ENCODE measurements at places on chromosomes 7 and 10. TPM values are rescaled to one million over a fixed set of nuclear protein-coding genes. Genes with fewer than 3 reads are reported as not detected.

- peak; percentile 7 for DNase-seq
Measured at GRCh38 chr7:146090023-146090645, 26.5 kb upstream of the CNTNAP2 start.

GRCh38 chr10:88507404-88507803, 75.7 kb downstream of the RNLS start:
- DNase-seq = no peak

DNA sequence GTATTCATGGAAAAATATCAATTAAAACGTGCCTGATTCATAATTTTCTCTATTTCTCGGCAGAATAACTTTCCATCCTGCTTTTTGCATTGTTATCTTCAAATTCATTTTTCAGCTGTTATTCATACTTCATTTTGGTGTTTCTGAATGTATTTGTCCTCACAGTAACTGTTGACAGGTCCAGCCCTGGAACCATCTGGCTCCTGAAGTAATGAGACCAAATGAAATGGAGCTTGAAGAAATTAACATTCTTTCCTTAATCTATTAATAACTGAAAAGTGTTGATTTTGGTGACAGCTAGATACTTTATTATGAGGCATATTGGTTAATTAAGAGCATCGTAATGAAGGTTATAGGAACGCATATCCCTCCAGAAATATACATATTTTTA, 257.0 kb upstream of the MINDY3 start:
- no peak for DNase-seq

DNA sequence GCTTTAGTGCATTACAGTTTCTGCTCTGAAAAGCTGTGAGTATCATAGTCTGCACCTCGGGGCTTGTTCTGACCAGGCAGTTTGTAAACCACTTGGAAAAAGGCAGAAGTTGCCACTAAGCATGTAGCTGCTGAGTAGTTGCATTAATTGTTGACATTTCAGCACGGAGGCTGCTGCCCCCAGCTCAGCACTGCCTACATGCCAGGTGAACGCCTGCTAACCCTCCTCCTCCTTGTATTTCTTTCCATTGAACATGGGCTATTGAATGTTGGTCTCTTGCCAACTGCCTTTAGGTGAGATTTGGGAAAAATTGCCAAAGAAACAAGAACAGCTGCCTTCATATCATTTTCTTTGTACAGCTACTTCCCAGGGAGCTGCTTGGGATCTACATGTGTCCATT, 164.2 kb downstream of the RAPGEF5 start:
- no peak for DNase-seq

- no peak for DNase-seq
Measured at GRCh38 chr10:9253121-9253520, 1198.6 kb downstream of the GATA3 start.

- DNase-seq = no peak
Measured at GRCh38 chr10:101071267-101071884, 9.6 kb downstream of the KAZALD1 start.

- DNase-seq = no peak
Measured at GRCh38 chr7:120156476-120156875, 116.5 kb upstream of the KCND2 start.

GRCh38 chr7:139598642-139599041, 75.2 kb downstream of the CLEC2L start:
- DNase-seq = no peak

DNA sequence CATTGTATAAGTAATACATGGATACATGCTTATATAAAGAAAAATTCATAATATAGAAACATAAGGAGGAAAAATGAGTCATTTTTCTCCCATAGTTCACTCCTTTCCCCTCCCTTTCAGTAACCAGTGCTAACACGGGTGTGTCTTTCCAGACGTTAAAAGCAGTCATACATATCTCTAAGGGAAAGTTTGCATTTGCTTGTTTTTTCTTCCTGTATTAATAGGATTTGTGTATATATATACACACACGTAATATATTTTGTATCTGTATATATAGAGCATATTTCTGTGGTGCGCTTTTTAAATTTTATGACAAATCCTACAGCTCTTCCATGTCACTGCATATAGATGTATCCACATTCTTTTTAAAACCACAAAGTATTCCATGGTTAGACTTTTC, 78.8 kb downstream of the RALA start:
- no peak for DNase-seq

GRCh38 chr10:75399461-75400162, 2.0 kb downstream of the ZNF503 start:
- no peak for DNase-seq

DNA sequence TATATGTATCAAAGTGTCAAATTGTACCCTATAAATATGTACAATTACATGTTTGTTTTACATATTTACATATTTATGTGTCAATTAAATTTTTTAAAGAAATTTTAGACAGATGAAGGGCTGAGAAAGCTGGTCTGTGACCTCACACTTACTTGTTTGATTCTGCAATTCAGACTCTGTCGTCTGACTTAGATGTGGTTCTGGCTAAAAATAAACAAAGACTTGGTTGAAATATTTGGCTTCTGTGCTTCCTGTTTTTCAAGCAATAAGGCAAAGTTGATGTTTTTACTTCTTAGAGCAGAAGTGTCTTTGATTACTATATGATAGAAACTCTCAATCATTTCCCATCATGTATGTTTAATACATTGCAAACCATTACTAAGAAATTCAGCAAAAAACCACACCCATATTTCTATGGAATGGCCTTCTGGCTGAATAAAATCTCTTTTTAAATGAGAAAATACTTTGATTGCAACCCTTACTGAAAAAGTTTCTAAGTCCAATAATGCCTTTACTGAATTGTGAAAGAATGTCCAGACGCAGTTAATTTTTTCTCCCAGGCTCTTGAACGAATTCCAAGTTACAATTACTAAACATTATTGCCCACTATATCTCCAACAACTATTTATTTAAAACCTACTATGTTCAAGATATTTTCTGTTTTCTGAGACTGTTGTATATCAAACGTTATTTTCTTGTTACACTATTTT, 59.5 kb upstream of the PRKG1 start:
- DNase-seq = no peak

Gene SVIL
- polyA plus RNA-seq = 42.1 TPM

Gene C10orf62
- 0.47 TPM for polyA plus RNA-seq

Gene DNAJB6
- polyA plus RNA-seq = 175 TPM

Gene FOXI2
- polyA plus RNA-seq = 1.3 TPM
